ENCODE measurements at places on chromosomes 16 and 17.

DNA sequence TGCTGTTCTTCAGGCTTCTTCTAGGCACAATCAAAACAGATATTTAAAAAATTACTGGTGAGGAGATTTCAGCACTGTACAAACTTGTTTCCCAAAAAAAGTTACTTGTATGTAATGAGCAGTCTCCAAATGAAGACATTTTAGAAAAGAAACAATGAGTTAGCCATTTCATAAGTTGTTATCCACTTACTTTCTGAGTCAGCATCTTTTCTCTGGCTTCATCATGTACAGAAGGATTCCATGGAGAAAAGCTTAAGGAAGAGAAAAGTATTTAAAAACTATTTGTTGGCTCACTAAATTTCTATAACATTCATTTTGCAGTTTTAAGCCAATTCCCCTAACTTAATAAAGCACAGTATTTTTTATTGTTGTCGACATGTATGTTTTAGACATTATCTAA lies 10.5 kb downstream of the AKTIP start:
- H3K27ac ChIP-seq, result peak overlapping the region; percentile 86
- DNase-seq, result no peak
- peaks cover 19% of the 10 kb centered on the region for H3K36me3 ChIP-seq

GRCh38 chr17:80264205-80265075 lies 3.8 kb downstream of the RNF213 start:
- H3K36me3 ChIP-seq, result peaks cover 5% of the 10 kb centered on the region
- H3K27me3 ChIP-seq, result no peaks in the 10 kb centered on the region
- peak overlapping the region; percentile 97 for H3K27ac ChIP-seq
- H3K4me3 ChIP-seq, result peak overlapping the region; percentile 98

- peaks cover 25% of the 10 kb centered on the region for H3K36me3 ChIP-seq
- DNase-seq, result no peak
- H3K4me3 ChIP-seq, result no peak overlapping the region
- no peak overlapping the region for H3K27ac ChIP-seq
- H3K4me1 ChIP-seq, result peaks cover 6% of the 10 kb centered on the region
These were observed 10.0 kb downstream of the TUFM start for GRCh38 chr16:28835864-28836760.

- peaks cover 46% of the 10 kb centered on the region for H3K4me1 ChIP-seq
- H3K27me3 ChIP-seq, result no peaks in the 10 kb centered on the region
- H3K27ac ChIP-seq, result no peak overlapping the region
- no peak for DNase-seq
These were observed 12.5 kb downstream of the SMCR8 start for GRCh38 chr17:18327556-18327955.

- DNase-seq, result no peak
- no peaks in the 10 kb centered on the region for H3K4me1 ChIP-seq
- H3K36me3 ChIP-seq, result no peaks in the 10 kb centered on the region
- no peak overlapping the region for H3K4me3 ChIP-seq
- H3K27ac ChIP-seq, result no peak overlapping the region
These were observed 40.7 kb downstream of the TBX4 start for GRCh38 chr17:61492759-61493526.

DNA sequence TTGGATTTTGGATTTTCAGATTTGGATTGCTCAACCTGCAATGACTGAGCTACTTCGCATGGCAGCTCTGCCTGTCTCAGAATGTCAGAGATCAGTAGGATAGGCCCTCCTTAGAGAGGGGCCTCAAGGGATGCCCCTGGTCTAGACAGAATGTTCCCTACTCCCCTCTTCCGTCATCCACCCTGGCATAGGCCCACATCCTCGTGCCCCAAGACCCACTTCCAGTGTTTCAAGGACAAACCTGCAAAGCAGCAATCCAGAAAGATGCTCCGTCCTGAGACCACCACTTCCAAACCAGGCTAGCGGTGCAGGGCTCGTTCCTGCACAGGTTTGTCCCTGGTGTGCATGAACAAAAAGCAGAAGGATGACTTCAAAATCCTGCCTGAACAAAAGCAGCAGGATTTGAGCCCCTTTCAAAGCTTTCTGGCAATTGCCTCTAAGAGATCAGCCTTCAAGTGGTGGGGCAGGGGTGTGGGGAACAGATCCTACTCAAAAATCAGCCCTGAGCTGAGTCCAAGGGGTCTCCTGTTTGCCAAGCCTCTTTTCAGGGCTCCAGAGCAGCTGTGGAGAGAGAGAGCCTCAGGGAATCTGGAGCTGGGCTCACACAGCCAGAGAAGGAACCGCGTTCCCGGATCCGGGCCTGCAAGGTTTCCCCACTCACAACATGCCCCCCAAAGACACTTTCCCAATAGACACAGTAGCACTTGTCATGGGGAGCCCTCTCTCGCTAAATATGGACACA lies 121.1 kb downstream of the SOCS1 start:
- H3K4me1 ChIP-seq, result peaks cover 37% of the 10 kb centered on the region
- no peak overlapping the region for H3K4me3 ChIP-seq
- H3K27ac ChIP-seq, result no peak overlapping the region

DNA sequence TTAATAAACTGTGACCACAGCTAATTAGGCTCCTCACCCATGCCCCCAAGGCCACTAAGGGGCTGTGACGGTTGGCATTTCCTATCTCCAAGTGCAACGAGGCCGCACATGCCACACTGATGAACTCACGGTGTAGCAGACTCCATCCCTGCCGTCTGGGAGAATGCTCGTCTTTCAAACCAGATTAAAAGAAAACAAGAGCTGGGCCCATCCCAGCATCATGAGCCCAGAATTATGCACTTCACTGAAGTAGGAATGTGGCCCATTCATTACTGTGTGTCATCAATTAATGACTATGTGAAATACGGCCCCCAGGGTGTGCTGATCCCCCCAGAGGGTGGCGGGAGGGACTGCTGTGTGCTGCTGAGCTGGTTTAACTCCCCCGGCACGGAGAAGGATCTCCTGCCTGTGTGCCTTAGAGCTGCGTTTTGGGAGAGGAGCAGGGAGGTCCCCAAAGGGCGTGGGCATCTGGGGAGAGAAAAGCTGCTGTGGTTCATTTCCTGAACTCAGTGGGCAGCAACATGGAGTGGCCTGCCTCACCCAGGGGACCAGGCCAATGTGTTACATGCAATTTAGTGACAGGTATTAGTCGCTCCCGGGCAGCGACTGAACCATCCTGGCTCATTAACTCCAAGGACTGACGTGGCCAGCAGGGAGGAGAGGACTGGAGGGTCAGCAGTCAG lies 194.5 kb downstream of the FOXL1 start:
- peaks cover 27% of the 10 kb centered on the region for H3K27me3 ChIP-seq
- no peak overlapping the region for H3K27ac ChIP-seq

- no peaks in the 10 kb centered on the region for H3K36me3 ChIP-seq
- no peak overlapping the region for H3K4me3 ChIP-seq
- DNase-seq, result no peak
- H3K4me1 ChIP-seq, result peaks cover 8% of the 10 kb centered on the region
- H3K27ac ChIP-seq, result no peak overlapping the region
These were observed 394.5 kb upstream of the C16orf82 start for GRCh38 chr16:26672206-26672605.

GRCh38 chr17:41329279-41329948 lies 13.9 kb upstream of the KRTAP17-1 start:
- H3K27me3 ChIP-seq, result no peaks in the 10 kb centered on the region
- H3K27ac ChIP-seq, result peak overlapping the region; percentile 53
- peaks cover 58% of the 10 kb centered on the region for H3K4me1 ChIP-seq
- DNase-seq, result no peak
- no peaks in the 10 kb centered on the region for H3K36me3 ChIP-seq

DNA sequence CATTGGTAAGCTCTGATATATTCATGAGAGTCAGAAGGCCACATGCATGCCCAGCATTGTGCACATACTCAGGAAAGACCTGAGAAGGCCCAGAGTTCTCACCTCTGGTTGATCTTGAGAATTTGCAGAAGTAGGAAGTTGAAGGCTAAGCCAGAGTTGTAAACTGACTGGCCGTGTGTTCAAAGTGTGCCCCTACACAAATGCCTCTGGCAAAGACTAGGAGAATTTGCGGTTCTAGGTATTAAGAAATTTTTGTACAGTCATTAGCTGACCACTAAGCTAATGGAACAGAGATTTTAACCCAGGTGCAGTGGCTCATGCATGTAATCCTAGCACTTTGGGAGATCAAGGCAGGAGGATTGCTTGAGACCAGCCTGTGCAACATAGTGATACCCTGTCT lies 25.0 kb downstream of the FBXL20 start:
- peaks cover 17% of the 10 kb centered on the region for H3K36me3 ChIP-seq
- H3K27me3 ChIP-seq, result no peaks in the 10 kb centered on the region
- H3K4me1 ChIP-seq, result peaks cover 16% of the 10 kb centered on the region
- no peak for DNase-seq
- H3K27ac ChIP-seq, result no peak overlapping the region

- H3K4me3 ChIP-seq, result no peak overlapping the region
- no peaks in the 10 kb centered on the region for H3K27me3 ChIP-seq
- DNase-seq, result no peak
- no peak overlapping the region for H3K27ac ChIP-seq
- no peaks in the 10 kb centered on the region for H3K36me3 ChIP-seq
These were observed 87.5 kb downstream of the BMERB1 start for GRCh38 chr16:15521758-15522509.

DNA sequence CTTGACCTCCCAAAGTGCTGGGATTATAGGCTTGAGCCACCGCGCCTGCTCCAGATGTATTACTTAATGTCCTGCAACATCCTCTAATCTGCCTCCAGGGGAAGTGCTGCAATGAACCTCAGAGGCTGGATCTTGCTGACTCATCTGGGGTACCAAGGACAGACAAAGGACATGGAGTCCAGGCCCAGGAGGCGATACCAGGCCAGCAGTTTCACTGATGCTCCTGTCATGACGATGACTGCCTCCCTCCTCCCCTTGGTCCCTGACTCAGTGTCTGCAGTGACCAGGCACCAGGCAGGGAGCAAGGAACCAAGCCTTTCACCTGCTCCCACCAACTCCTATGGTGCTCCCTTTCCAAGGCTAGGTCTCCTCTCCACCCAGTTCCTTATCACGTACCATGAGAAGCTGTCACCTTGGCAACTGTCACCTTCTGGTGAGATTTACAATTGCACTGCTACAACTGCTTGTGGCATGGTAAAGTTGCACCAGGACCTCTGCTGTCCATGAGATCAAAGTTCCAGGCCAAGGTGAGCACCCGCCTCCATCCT lies 21.6 kb upstream of the PHOSPHO1 start:
- H3K36me3 ChIP-seq, result no peaks in the 10 kb centered on the region
- no peaks in the 10 kb centered on the region for H3K4me1 ChIP-seq

DNA sequence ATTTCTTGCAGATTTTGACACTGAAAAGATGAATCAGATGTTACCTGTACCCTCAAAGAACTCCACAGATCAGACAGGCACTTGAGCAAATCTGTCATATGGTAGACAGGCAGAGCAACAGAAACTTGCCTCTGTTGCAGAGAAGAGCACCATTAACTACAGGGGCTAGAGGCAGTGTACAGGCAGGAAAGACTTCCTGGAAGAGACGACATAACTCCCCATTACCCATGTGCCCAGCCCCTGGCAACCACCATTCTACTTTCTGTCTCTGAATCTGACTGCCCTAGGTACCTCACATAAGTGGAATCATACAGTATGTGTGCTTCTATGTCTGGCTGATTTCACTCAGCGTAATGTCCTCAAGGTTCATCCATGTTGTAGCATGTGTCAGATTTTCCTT lies 15.5 kb downstream of the GFOD2 start:
- H3K4me1 ChIP-seq, result peaks cover 10% of the 10 kb centered on the region
- peak overlapping the region; percentile 26 for H3K4me3 ChIP-seq
- peak overlapping the region; percentile 76 for H3K27ac ChIP-seq
- H3K27me3 ChIP-seq, result no peaks in the 10 kb centered on the region

DNA sequence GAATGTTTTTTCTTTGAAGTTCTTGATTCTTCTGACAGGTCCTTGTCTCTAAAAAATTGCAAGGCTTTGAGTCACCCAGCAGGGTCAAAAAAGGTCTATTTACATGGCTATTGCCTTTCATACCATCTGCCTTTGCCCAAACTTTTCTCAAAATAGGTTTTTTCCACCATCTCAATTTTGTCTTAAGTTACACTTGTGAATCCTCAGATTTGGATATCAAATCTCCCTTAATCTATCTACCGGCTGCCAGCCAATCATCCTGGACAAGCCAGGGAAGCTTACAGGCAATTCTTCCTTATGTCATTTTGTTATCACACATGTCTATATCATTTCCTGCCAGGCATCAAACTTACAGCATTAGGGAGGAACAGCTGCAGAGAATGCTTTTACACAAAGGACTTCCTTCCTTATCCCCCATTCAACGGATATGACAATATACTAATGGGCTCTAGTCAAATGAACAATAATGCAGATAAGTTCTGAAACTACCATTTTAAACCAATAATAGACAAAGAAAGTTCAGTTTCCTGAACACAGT lies 104.1 kb upstream of the CORO6 start:
- H3K4me1 ChIP-seq, result peaks cover 46% of the 10 kb centered on the region
- H3K27me3 ChIP-seq, result no peaks in the 10 kb centered on the region
- no peak for DNase-seq
- peak overlapping the region; percentile 51 for H3K4me3 ChIP-seq

DNA sequence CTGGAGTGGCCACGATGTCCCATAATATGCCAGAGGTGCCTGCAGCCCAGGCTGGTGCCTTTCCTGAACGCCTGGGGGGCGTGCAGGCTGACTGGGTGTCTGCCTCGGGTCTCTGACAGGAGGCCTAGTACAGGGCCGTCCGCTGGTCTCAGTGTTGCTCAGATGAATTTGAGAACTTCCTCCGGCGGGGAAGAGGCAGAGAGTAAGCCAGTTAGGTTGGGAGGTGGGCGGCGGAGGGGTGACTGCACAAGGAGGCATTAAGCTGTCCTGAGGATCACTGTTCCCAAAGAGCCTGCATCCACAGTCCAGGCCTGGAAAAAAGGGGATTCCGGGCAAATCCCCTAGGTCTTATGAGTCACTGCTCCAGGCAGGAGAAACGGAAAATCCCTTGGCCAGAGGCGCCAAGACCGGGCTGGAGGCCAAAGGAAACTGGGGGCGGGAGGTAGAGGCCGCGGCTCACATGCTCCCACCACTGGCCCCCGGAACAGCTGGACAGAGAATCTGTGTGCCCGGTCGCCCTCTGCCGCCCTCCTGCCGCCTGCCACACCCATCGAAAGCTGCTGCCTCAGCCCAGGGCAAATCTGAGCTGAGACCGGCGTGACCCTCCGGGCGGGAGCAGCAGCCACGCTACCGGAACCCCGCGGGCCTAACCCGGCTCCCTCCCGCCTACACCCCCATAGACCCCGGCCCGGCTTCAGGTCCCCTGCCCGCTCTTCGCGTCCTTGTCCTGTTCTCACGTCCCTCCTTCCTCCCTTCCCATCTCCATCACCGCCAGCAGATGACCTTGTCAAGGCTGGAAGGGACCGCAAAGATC lies 1.2 kb downstream of the TRIM47 start:
- peak overlapping the region; percentile 83 for H3K4me3 ChIP-seq
- no peaks in the 10 kb centered on the region for H3K36me3 ChIP-seq
- no peaks in the 10 kb centered on the region for H3K27me3 ChIP-seq
- no peak for DNase-seq

All from naive thymus-derived CD8-positive, alpha-beta T cell (primary cell).